ENCODE measurements at places on chromosomes 5 and 9.

- DNase-seq = no peak
These were observed 49.8 kb upstream of the IFNK start for GRCh38 chr9:27474305-27474704.

- DNase-seq = no peak
These were observed 83.5 kb upstream of the BOD1 start for GRCh38 chr5:173699966-173700365.

DNA sequence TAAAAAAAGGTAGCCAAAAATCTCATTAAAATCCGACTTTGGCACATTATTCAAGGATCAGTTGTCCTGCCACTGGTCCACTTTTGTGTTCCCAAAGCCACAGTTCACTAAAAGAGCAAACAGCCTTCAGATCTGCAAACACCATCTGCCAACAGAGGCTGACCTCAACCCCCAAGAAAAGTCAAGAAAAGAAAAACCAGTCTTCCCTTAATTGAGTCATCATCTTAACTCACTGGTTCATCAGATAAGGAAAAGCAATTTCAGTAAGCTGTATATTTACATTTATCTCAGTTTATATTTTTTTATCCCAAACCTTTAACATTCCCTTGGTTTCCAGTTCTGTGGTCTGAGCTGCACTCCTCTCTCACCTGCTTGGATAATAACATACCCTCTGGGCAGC lies 21.2 kb downstream of the RASEF start:
- DNase-seq = peak; percentile 44

DNA sequence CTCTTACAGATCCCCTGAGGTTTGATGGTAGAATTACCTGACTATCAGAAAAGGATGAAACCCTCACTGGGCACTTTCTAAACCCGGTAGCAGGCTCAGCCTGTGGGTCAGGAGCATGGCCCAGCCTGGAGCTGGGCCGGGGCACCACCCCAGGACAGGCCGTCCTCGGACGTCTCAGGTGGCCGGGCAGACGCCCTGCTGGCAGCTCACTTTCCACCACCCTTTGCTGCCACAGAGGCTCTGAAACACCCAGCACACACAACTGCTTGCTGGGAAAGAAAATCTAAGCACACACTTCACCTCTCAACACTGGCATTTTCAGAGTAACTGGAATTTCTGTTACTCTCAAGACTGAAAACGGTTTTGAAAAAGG lies 4.4 kb downstream of the UBAC1 start:
- DNase-seq = no peak

DNA sequence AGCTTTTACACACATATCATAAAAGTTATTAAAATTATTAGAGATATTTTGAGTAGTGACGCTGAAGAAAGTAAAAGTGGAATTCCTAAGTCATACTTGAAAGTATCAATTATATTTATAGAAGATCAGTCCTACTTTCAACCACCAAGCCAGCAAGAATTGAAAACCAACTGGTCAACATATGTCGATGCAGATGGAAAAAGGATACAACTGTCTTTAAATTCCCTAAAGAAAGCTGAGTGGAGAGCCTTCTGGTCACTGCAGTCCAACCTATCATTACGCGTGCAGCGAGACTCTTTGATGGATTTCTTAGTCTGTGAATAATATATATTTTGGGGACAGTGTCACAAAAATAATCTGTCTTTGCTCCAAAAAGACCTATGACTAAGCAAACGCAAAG lies 15.3 kb downstream of the MEF2C start:
- DNase-seq = no peak

- DNase-seq = no peak
These were observed 61.9 kb downstream of the GLIS3 start for GRCh38 chr9:4237748-4238511.

DNA sequence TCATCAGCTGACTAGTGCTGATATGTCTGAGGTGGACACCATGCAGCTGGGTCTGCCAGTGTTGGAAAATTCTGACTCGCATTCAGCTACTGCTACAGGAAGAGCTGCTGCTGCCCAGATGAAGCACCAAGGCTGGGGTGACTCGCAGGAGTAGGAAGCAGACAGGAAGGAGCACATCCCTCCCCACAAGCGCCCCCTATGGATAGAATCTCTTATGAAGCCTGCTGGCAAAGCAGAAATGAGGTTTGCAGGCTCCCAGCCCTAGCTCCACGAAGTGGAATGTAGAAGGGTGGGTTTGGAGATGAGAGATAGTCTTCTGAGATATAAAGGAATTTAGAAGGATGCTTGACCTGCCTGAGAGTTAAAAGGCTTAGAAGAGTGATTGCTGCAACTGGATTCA lies 443.0 kb downstream of the ACTL7B start:
- peak; percentile 15 for DNase-seq

- no peak for DNase-seq
These were observed 39.5 kb downstream of the MACROH2A1 start for GRCh38 chr5:135359374-135360165.

GRCh38 chr9:130662970-130663257 lies 1.5 kb upstream of the PRDM12 start:
- no peak for DNase-seq

GRCh38 chr5:90598293-90598692 lies 39.7 kb downstream of the ADGRV1 start:
- no peak for DNase-seq

- DNase-seq = no peak
These were observed 184.9 kb downstream of the SEC61B start for GRCh38 chr9:99406939-99407338.

DNA sequence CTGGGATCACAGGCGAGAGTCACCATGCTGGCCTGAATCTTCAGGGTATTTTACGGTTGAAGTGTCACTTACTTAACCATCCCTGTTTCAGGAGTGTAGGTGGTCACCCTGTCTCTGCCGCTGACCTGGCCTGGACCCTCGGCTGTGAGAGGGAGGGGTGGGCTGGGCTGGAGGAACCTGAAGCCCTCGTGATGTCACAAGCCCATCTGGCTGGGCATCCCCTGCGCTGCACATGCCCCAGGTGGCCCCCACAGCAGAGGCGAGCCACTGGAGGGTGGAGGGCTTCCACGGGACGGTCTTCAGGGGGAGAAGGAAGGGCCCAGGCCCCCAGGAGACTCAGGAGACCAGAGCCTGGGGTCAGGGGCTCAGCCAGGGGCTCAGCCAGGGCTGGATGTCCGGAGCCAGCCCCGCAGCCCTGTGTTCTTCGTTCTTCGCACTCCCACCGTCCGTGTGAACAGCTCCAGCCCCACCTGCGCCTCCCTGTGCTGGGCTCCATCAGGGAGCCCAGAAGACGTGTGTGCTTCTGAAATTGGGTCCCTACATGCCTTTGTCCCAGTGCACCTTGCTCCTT lies 7.6 kb upstream of the AHRR start:
- no peak for DNase-seq

- DNase-seq = no peak
These were observed 20.5 kb upstream of the SHB start for GRCh38 chr9:38089387-38090165.

DNA sequence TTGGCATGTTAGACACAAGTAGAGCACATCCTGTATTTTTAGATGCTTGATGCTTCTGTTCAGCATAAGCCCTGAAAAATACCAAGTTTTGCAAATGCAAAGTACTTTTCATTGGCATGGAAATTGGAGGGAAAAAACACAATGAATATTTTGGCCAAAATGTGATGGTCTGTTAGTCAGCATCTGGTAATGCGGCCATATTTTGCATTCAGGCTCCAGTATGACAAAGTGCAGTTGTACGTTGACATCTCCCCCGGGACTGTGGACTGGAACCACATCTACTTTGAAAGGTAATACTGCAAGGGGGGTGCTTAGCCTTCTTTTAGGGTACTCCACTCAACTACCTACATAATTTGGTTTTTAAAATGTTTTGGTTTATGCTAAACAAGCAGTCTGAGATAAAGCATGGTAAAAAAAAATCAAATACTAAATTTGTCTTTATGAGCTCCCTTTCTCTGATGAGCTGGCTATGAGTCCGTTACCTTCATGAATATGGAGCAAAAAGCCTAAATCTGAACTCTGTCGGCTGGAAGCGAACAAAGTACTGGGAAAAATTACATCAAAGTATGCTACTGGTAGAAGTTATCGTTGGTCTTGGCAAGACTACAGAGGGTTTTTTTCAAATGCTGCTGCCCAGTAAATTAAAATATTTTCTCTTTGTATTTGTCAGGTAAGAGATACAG lies 297.0 kb downstream of the ARHGEF28 start:
- no peak for DNase-seq
